Midbrain (tissue), 1 donor: ENCODE measurements at places on chromosomes 16 and 17.

GRCh38 chr16:27259710-27260109 is 8.9 kb downstream of the NSMCE1 start:
- no peak for DNase-seq

DNA sequence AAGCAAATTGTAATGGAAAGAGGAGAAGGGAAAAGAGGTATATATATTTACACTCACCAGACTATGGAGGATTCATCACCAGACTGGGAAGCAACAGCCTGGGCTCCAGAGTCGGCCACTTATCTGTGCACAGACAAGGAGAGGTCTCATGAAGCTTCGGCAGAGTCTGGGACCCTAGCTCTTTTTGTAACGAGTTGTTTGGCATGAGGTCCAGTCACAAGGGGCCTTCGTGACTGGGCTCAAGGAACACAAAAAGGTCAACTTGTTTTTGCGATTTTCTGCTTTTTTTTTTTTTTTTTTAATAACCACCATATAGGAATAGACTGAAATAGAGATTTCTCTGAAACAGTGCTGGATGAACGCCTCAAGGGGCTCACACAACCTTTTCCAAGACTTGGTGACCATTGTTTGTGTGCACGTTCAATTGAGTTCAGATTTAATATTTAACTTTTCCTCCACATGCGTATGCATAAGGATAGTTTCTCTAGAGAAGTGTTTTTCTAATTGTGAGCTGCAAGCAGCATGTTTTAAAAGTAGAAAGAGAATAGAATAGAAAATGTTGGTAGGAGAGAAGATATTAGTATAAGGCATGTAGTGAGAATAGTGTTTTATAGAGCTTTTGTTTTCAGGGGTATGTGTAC is 25.8 kb downstream of the BPTF start:
- DNase-seq, result no peak

DNA sequence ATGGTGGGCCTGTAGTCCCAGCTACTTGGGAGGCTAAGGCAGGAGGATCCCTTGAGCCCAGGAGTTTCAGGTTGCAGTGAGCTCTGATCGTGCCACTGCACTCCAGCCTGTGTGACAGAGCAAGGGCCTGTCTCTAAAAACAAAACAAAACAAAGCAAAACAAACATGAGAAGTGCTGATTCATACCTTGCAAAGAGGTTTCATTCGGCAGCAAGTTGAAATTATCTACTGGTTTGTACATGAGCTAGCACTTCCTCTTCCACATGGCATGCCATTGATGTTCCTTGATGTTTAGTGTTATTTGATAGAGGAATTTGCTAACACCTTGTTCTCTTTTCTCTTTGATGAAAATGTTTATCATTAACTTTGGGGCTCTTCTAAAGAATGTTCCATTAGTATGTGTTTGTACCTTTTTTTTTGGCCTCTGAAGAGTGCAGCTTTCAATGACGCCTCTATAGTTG is 50.6 kb downstream of the SPECC1 start:
- no peak for DNase-seq

DNA sequence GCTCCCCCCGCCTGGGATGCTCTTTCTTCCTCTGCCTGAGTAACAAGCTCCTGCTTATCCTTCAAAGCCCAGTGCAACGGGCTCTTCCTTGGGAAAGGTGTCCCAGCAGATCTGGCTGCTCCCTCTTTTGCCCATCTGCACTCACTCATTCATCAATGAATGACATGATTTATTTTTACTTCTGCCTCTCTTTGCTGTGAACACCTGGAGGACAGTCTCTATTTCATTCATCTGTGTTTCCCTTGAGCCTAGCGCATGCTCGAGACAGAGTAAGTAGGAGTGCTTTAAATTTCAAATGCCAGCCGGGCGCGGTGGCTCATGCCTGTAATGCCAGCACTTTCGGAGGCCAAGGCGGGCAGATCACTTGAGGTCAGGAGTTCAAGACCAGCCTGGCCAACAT is 22.0 kb upstream of the GINS2 start:
- DNase-seq, result no peak

DNA sequence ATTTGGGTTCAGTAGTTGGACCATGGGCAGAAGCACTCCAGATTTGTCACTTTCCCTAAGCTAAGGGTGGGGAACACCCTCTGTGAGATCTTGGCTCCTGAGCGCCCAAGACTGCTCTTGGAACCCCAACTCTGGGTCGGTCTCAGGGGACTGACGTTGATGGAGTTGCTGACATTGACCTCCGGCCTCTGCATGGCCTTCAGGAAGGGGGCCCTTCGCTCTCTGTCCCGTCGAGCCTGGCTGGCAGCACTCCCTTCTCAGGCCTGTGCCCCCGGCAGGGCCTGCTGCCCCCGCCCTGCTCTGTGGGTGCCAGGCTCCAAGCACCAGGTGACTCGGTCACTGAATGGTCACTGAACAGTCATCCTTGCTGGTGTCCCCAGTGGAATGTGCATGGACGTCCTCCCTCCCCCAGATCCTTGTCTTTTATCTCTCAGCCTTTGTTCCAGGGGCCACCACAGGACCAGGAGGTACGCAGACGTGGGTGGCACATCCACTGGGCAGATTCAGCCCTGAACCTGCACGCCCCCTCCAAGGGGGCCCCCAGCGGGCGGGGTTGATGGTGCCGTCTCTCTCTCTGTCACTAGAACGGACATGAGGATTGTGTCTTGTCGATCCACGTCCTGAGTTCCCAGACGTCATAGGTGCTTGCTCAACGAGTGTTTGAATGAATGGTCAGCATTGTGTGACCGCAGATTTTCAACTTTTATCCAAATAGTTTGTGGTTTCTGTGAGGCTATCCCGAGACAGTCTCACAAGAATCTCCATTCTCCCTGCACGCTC is 314.5 kb downstream of the SEC14L1 start:
- no peak for DNase-seq

DNA sequence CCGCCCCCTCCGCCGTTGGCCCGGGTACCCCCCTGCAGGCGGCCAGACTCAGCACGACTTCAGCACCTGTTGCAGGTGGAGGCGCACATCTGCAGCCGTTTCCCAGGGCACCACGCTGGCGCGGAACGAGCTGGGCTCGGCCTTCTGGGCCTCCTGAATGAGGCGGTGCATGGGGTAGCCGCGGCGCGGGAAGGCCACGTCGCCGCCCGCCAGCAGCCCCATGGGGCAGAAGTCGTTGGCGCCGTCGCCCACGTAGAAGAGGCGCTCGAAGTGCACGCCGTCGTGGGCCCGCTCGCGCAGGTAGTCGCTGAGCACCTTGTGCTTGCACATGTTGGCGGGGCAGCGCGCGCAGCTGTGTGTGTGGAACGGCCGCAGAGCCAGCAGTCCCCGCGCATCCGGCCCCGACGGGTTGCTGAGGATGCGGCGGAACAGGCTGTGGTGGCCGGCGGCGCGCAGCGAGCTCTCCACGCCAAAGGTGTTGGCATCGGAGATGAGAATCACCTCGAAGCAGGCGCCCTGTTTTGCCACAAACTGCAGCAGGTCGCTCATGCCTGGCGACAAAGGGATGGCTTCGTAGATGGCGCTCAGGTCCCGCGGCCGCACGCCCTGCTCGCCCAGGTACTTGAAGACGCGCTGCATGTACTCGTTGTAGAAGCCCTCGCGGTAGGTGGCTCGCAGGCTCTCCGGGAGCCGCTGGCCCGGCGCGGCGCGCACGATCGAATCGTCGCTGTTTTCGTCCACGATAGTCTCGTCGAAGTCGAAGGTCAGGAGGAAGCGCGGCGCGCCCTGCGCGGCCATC is 6.2 kb downstream of the PHOSPHO1 start:
- no peak for DNase-seq

DNA sequence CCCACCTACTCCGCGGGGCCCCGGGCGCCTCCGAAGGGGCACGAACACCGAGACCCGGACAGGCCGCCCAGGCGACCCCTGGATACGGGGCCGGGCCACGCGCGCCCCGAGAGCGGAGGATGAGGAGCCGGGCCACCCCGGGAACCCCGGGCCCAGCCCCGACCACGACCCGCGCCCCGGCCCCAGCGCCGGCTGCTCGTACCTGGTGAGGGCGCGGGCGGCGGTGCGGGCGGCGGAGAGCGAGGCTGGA is 192 bp downstream of the FASN start:
- DNase-seq, result no peak

GRCh38 chr17:73066148-73066884 is 26.2 kb downstream of the SLC39A11 start:
- DNase-seq, result no peak

- DNase-seq, result no peak
Measured at GRCh38 chr17:61411261-61412142, 11.9 kb downstream of the TBX2 start.

- no peak for DNase-seq
Measured at GRCh38 chr17:882827-883585, 96.6 kb downstream of the NXN start.

DNA sequence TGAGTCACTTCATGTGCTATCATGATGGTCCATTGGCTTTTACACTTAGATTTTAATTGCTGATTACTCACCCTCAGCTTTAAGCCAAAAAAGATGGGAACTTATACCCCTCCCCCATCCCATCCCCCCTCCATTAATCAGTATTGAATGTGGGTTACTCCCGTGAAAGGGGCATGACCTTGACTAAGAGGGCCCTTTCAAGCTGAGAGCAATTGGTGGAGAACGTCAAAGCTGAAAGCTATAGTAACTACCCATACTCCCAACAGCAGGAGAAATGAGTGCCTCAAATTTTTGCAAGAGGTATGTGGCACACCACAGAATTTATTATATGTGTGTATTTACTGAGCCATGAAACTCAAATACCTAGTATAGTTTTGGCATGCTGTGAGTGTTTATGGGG is 99.7 kb upstream of the CDH8 start:
- DNase-seq, result no peak

GRCh38 chr17:77184474-77184873 is 43.7 kb downstream of the SEC14L1 start:
- DNase-seq, result no peak

DNA sequence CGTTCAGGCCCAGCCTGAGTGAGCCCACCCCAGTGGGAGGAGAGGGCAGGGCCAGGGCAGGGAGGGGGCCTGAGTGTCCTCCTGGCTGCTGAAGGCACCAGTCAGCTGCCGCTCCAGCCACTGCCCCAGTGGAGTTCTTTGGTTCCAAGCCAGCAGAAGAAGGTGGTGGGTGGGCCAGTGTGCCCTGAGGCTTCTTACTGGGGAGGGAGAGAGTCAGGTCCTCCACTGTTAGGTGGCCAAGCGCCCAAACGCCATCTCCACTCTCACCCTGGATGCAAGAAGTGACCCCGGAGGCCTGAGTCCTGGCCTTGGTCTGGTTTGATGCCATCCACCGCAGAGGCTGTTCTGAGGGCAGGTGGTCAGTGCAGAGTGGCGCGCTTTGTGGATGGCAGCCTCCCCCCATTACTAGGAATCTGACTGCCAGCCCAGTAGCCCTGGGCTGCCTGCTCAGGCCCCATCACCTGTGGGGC is 2.2 kb downstream of the RNF213 start:
- no peak for DNase-seq

DNA sequence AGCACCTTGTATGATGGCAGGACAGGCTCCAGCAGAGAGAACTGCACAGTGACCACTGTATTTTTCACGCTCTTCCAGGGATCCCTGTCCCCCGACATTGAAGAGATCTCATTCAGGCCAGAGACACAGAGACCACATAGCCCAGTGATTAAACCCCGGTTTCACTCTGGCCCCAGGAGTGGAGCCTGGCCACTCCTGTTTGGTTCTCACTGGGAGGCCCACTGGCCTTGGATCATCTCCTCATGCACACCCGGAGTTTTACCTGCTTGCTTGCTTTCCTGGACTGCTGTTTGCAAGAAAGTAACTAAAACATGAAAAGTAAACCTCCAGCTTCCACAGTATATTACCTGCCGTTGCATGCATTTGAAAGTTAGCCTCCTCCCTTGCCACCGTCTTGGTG is 13.2 kb upstream of the CLEC18C start:
- no peak for DNase-seq

DNA sequence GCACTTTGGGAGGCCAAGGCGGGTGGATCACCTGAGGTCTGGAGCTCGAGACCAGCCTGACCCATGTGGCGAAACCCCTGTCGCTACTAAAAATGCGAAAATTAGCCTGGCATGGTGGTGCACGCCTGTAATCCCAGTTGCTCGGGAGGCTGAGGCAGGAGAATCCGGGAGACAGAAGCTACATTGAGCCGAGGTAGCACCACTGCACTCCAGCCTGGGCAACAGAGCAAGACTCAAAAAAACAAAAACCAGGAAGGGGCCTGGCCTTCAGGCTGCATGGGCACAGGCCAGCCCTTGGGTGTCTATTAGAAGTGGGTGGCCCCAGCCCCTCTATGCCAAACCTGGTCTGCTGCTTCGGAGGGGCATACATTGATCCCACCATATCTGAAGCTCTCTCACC is 56.0 kb downstream of the PSMD12 start:
- no peak for DNase-seq

DNA sequence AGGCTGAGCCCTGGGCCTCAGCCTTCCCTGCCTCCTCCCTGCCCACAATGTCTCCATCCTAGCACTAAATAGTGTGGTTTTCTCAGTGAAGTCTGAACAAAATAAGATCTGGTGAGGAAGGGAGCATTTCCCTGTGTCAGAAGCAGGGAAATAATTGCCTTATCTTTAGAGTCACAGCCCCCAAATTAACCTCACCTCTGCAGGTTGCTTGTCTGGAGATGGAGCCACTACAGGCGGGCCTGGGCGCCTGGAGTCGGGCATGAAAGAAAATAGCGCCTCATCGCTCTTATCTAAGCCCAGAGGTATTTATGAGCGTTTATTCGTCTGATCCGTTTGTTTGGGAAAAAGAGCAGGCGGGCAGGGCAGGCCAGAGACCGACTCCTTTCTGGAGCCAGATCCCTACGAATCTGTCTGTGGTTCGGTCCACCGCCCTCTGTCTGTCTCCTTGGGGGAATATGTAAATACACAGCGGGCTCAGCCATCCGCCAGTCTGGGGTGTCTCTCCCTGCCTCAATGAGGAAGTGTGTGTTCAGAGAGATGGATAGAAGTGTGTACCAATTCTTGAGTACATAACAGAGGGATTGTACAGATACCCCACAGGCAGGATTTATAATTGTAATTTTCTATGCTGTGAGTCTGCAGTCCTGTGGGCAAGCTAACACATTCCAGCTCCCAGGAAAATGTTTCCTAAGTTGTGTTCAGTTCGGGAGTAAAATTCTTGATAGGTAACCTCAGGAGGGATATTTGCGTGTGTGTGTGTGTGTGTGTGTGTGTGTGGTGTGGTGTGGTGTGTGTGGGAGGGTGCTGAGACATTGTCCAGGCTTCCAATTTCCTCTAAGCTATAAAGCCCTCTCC is 4.3 kb downstream of the HOXB6 start:
- DNase-seq, result no peak

DNA sequence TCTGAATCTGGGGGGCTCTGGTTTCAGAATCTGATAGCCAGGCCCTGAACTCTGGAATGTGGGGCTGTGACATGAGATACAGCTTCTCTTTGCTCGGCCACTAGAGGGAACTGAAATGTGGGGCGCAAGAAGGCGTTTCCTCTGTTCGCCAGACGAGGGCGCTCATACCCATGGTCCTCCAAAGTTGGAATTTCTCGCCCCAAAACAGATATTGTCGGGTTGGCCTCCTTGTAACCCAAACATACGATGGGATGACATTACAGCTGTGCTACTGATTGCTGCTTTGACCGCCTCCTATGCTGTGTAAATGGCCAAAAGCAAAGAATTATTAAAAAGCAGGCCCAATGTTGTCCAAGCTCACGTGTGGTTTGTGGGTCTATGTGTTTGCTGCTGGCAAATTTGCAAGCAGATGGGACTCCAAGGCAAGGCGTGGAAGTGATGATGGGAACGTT is 13.1 kb upstream of the MSI2 start:
- DNase-seq, result peak; percentile 44
